ENCODE measurements at places on chromosomes 12 and 14.

DNA sequence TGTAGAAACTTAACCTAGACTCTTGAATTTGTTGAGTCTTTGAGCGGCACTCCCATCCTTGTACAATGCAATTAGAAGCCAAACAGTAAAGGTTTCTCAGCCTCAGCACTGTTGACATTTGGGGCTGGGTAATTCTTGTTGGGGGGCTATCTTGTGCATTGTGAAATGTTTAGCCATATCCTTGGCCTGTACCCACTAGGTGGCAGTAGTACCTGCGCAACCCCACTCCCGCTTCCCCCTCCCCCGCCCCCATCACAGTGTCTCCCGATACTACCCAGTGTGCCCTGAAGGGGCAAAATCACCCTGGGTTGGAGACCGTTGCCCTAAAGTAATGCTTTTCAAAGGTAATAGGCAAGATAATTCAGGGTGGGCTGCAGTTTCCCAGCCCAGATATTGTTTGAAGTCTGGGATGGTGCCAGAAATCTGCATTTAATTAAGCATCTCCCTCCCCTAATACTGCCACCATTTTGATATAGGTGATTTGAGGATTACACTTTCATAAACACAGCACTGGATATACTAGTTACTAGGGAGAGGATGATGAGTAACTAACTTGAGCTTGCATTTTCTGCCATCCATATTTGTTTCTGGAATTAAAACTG is 1.8 kb downstream of the COX6A1 start:
- 0 out of 2 replicates have a peak overlapping the region, but pooled peaks have one; percentile 28 for H3K27ac ChIP-seq
- H3K36me3 ChIP-seq = peaks cover 33% of the 10 kb centered on the region
- no peaks in the 10 kb centered on the region for H3K27me3 ChIP-seq
- H3K4me1 ChIP-seq = peaks cover 7% of the 10 kb centered on the region

- peaks cover 13% of the 10 kb centered on the region for H3K4me1 ChIP-seq
- no peak overlapping the region for H3K27ac ChIP-seq
- H3K36me3 ChIP-seq = no peaks in the 10 kb centered on the region
- DNase-seq = no peak
- H3K27me3 ChIP-seq = no peaks in the 10 kb centered on the region
- H3K4me3 ChIP-seq = no peak overlapping the region
Measured at GRCh38 chr12:124653169-124653931, 85.9 kb upstream of the NCOR2 start.

DNA sequence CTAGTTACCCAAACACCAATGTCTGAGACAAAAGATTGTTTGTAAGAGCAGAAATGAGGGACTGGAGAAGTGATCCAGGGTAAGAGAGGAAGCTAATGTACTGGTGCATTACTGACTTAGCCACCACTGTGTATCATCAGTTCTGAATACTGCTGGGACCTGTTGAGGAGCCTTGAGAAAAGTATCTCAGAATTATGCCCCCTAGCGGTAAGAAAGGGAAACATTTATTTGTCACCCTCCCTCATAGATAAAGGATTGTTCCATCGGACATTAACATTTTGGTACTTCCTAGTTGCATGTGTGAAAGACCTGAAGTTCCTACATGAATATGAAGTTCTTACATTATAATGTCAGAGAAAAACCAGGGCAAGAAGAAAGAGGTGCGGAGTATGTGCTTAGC is 612.5 kb downstream of the FSCB start:
- H3K4me3 ChIP-seq = no peak overlapping the region
- no peaks in the 10 kb centered on the region for H3K27me3 ChIP-seq
- DNase-seq = peak; percentile 83
- no peak overlapping the region for H3K27ac ChIP-seq

DNA sequence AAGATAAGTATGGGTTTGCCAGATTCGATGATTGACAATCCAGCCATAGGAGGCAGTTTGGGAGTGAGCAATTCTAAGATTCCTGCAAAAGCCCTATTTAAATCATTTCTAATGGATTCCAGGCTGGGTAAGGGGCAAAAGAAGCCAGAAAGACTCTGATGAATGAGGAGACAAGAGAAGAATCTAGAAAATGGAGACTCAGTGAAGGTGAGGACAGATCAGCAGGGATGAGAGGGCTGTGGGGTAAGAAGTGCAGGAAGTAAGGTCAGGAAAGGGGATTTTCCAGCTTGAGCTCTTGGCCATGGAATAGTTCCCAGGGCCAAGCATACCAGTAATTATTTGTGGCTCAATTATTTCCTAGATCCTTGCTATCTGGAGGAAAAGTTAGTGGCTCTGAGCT is 87.3 kb downstream of the TMX1 start:
- no peak overlapping the region for H3K4me3 ChIP-seq
- H3K27ac ChIP-seq = no peak overlapping the region
- no peaks in the 10 kb centered on the region for H3K4me1 ChIP-seq
- H3K27me3 ChIP-seq = no peaks in the 10 kb centered on the region
- H3K36me3 ChIP-seq = no peaks in the 10 kb centered on the region
- DNase-seq = no peak

- no peaks in the 10 kb centered on the region for H3K4me1 ChIP-seq
- H3K36me3 ChIP-seq = no peaks in the 10 kb centered on the region
- no peak overlapping the region for H3K27ac ChIP-seq
- H3K4me3 ChIP-seq = no peak overlapping the region
- no peak for DNase-seq
Measured at GRCh38 chr12:131074221-131075083, 120.7 kb downstream of the ADGRD1 start.

GRCh38 chr14:99794151-99794780 is 1.1 kb downstream of the EML1 start:
- no peak for DNase-seq
- no peaks in the 10 kb centered on the region for H3K36me3 ChIP-seq
- H3K4me3 ChIP-seq = peak overlapping the region; percentile 68
- peaks cover 9% of the 10 kb centered on the region for H3K27me3 ChIP-seq

GRCh38 chr12:9732921-9733461 is at the start of gene CLECL1:
Gene CLECL1 (minus strand): TSS chr12:9733097.
- no peaks in the 10 kb centered on the region for H3K4me1 ChIP-seq
- no peak within 1 kb of the TSS for H3K4me3 ChIP-seq
- no peak for DNase-seq
- H3K36me3 ChIP-seq = no peaks in the 10 kb centered on the region

- H3K27ac ChIP-seq = no peak overlapping the region
- no peaks in the 10 kb centered on the region for H3K36me3 ChIP-seq
- 0 out of 2 replicates have a peak, but pooled peaks cover 3% of the 10 kb centered on the region for H3K4me1 ChIP-seq
- no peak overlapping the region for H3K4me3 ChIP-seq
Measured at GRCh38 chr12:88812610-88813009, 232.3 kb upstream of the KITLG start.

- H3K4me1 ChIP-seq = peaks cover 29% of the 10 kb centered on the region
- no peaks in the 10 kb centered on the region for H3K36me3 ChIP-seq
- no peak for DNase-seq
- H3K27ac ChIP-seq = no peak overlapping the region
- no peak overlapping the region for H3K4me3 ChIP-seq
Measured at GRCh38 chr14:67265131-67265530, 23.9 kb downstream of the PALS1 start.

GRCh38 chr14:30275604-30276003 is 283.4 kb upstream of the G2E3 start:
- H3K36me3 ChIP-seq = no peaks in the 10 kb centered on the region
- H3K27me3 ChIP-seq = no peaks in the 10 kb centered on the region
- no peaks in the 10 kb centered on the region for H3K4me1 ChIP-seq
- no peak for DNase-seq
- H3K27ac ChIP-seq = no peak overlapping the region

- no peak overlapping the region for H3K4me3 ChIP-seq
- peaks cover 7% of the 10 kb centered on the region for H3K36me3 ChIP-seq
- H3K27ac ChIP-seq = no peak overlapping the region
- no peaks in the 10 kb centered on the region for H3K27me3 ChIP-seq
Measured at GRCh38 chr12:57539134-57539768, 7.7 kb downstream of the DCTN2 start.

DNA sequence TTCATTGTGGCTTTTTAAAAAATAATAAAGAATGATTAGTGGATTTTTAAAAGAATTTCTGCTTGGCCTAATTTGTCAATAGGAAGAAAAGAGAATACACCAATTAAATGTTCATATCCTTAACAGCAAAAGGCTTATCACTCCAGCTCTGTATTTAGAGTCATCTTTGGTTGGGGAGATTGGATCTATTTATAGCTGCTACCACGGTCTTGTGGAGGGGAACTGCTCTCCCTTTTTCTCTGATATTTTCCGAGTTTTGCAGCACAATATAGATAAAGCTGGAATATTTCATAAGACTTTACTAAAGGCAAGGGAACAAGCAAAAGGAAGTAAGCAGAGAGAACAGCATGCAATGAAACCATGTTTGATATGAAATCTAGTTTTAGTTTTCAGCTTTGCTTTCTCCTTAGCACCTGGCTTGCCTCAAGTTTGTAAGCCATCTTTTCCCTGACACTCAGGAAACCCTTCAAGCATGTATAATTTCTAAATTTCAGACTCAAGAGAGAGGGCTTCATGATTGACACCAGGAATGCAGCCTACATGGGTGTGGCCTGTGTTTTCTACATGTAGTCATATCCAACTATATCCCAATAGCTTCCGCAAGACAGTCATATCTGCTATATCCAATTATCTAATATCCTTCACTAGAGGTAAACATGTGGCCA is 35.2 kb downstream of the BRMS1L start:
- no peak overlapping the region for H3K27ac ChIP-seq
- H3K27me3 ChIP-seq = no peaks in the 10 kb centered on the region

- no peaks in the 10 kb centered on the region for H3K27me3 ChIP-seq
- no peak overlapping the region for H3K4me3 ChIP-seq
- no peak overlapping the region for H3K27ac ChIP-seq
Measured at GRCh38 chr12:26318661-26319068, 123.3 kb downstream of the SSPN start.

GRCh38 chr12:25585021-25585523 is 32.0 kb upstream of the LMNTD1 start:
- no peak for DNase-seq
- H3K4me1 ChIP-seq = no peaks in the 10 kb centered on the region
- no peaks in the 10 kb centered on the region for H3K36me3 ChIP-seq
- no peaks in the 10 kb centered on the region for H3K27me3 ChIP-seq

DNA sequence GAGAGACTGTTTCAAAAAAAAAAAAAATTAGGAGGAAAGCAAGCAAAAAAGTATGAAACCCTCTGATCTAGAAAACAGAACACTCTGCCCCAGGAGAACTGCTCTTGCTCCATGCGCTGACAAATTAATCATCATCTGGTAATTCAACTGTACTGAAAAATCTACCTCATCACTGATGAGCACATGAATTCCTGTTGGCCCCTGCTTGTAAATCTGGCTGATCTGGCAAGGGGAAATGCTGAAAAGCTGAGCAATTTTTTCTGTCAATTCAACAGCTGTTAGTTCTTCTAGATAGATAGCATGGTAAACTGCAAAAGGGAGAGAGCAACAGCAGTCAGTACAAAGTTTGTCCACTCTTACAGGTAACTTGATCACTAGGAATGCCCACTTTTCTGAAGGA is 15.2 kb upstream of the CSRNP2 start:
- peaks cover 45% of the 10 kb centered on the region for H3K36me3 ChIP-seq
- no peaks in the 10 kb centered on the region for H3K4me1 ChIP-seq
- no peaks in the 10 kb centered on the region for H3K27me3 ChIP-seq

GRCh38 chr12:26113181-26113654 is 11.6 kb downstream of the BHLHE41 start:
- H3K27me3 ChIP-seq = peaks cover 27% of the 10 kb centered on the region
- peaks cover 51% of the 10 kb centered on the region for H3K4me1 ChIP-seq
- H3K36me3 ChIP-seq = no peaks in the 10 kb centered on the region
- DNase-seq = peak; percentile 51
- H3K27ac ChIP-seq = peak overlapping the region; percentile 68

GRCh38 chr12:42902001-42902400 is 312.5 kb upstream of the PRICKLE1 start:
- H3K4me1 ChIP-seq = peaks cover 8% of the 10 kb centered on the region
- H3K4me3 ChIP-seq = no peak overlapping the region
- H3K27me3 ChIP-seq = no peaks in the 10 kb centered on the region
- no peaks in the 10 kb centered on the region for H3K36me3 ChIP-seq
- no peak overlapping the region for H3K27ac ChIP-seq
- no peak for DNase-seq

- DNase-seq = no peak
- no peaks in the 10 kb centered on the region for H3K27me3 ChIP-seq
- H3K4me3 ChIP-seq = no peak overlapping the region
- no peaks in the 10 kb centered on the region for H3K36me3 ChIP-seq
- H3K4me1 ChIP-seq = peaks cover 21% of the 10 kb centered on the region
Measured at GRCh38 chr12:124125203-124125871, 152.3 kb downstream of the ZNF664 start.

GRCh38 chr14:67172056-67172455 is 17.2 kb upstream of the GARIN2 start:
- H3K27ac ChIP-seq = no peak overlapping the region
- H3K4me1 ChIP-seq = 0 out of 2 replicates have a peak, but pooled peaks cover 8% of the 10 kb centered on the region

GRCh38 chr14:51176839-51177238 is 63.2 kb upstream of the TMX1 start:
- peak; percentile 45 for DNase-seq
- H3K4me3 ChIP-seq = no peak overlapping the region
- H3K36me3 ChIP-seq = no peaks in the 10 kb centered on the region
- no peak overlapping the region for H3K27ac ChIP-seq

DNA sequence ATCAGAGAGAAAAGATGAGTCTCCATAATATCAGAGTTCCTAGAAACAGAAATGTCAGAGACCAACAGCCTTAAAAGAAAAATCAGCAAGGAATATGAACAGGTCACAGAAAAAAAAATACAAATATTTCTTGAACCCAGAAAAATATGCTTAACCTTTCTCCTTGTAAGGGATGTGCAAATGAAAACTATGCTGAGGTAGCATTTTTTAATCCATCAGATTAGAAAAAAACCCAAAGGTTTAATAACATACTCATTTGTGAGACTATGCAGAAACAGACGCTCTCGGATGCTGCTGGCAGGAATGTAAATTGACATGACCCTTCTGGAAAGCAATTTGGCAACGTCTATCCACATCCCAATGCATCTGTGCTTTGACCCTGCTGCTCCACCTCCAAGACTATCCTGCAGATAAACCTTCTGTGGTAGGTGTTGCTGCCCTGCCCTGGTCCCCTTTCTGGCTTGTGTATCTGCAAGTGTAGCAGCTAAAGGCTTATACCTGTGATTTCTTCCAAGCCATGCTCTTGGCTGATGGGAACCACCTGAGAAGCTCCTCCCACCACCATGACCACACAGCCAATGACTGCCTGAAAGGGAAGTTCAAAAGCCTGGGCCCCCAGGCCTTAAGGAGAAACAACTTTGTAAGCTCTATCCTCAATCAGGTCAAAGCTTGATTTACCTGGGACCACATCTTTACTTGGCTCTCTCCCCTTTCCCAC is 49.4 kb downstream of the LTBP2 start:
- DNase-seq = peak; percentile 68
- H3K27me3 ChIP-seq = no peaks in the 10 kb centered on the region
- 0 out of 2 replicates have a peak, but pooled peaks cover 6% of the 10 kb centered on the region for H3K4me1 ChIP-seq
- no peaks in the 10 kb centered on the region for H3K36me3 ChIP-seq

- no peaks in the 10 kb centered on the region for H3K27me3 ChIP-seq
- H3K27ac ChIP-seq = no peak overlapping the region
- no peak for DNase-seq
- no peak overlapping the region for H3K4me3 ChIP-seq
Measured at GRCh38 chr14:34437729-34438080, 24.3 kb downstream of the SPTSSA start.

Data from GM23338 (cell line).